ENCODE measurements at places on chromosomes 11 and 22.
A peak's percentile ranks its signal among the peaks of the same experiment; 100 is the strongest.

DNA sequence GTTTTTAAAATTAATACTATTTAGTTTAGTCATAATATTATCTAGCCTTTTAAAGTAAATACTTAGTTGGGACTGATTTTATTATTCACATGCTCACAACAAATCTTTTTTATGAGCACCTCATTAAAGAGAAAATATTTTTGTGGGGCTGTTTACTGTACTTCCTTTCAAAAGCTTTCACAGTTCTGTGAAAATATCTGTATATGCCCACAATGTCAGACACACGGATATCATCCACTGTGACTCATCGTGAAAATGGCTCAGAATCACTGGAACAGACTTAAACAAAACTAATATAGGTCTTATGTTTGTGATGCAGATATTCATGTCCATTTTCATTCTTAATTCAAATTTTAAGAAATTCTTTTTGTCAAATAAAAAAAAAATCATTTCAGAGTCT is 305.2 kb downstream of the RAB38 start:
- no peak for DNase-seq

DNA sequence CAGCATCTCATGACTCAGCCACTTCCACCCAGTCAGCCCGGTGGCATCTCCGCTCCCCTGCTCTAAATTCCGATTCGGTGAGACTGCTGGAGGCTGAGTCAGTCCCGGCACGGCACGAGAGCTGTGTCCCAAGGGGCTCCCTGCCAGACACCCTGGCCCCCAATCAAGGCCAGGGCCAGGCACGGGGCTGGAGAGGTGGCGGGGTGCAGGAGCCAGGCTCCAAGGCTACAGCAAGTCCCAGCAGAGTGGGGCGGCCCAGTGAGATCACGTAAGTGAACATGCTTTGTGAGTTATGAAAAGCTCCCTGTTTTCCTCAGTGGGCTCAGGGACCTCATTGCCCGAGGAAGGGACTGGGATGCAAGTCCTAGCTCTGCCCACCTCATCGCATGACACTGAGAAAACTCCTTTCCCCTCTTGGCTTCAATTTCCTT is 3.0 kb downstream of the C11orf68 start:
- peak; percentile 89 for DNase-seq

GRCh38 chr11:87775036-87775435 is 400.2 kb downstream of the RAB38 start:
- no peak for DNase-seq

DNA sequence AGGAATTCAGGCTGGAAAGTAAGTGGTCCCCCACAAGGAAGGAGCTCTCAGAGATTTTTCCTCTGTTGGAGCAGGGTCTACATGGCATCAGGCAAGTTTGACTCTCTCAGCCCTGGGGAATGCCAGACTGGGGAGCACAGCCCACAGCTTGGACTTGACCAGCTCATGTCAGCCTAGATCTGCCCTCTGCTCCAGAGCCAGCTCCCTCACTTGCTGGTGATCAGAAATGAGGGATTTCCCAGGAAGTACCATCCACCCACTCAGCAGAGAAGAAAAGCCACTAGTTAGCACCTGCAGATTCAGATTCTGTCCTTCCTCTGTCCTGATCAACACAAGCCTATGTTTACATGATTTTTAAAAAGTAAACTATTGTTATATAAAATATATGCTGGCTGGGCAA is 13.0 kb downstream of the TALDO1 start:
- no peak for DNase-seq

GRCh38 chr11:70695086-70695960 is 297.0 kb downstream of the CTTN start:
- DNase-seq = no peak

DNA sequence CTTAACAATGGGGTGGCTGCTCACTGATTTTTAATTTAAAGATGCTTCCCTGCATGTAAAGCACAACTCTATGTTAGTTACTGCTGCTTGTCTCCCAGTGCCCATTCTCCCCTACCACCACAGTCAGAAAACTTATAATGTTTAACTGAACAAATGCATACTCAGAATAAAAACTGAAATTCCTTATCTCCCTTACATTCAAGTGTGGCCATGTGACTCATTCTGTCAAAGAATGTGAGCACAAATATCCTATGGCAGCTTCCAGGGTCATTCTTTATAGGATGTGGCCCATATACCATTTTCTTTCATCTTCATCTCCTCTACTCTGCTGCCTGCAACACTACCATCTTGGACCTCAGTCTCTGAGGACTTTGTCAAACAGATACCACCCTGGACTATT is 374.8 kb downstream of the DYNC2H1 start:
- DNase-seq = no peak

DNA sequence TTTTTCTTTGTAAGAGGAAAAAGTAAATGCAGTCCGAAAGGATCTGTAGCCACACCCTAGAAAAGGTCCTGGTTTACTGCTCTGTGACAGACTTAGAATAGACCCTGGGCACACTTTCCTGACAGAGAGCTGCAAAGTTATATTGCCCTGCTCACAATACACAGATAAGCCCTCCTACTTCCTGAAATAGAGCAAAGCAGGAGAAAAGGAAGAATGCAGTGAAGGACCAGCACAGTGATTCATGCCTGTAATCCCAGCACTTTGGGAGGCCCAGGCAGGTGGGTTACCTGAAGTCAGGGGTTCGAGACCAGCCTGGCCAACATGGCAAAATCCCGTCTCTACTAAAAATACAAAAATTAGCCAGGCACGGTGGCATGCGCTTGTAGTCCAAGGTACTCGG is 2.2 kb downstream of the CYB561A3 start:
- DNase-seq = no peak

GRCh38 chr11:102680945-102681344 is 24.6 kb downstream of the MMP27 start:
- no peak for DNase-seq

DNA sequence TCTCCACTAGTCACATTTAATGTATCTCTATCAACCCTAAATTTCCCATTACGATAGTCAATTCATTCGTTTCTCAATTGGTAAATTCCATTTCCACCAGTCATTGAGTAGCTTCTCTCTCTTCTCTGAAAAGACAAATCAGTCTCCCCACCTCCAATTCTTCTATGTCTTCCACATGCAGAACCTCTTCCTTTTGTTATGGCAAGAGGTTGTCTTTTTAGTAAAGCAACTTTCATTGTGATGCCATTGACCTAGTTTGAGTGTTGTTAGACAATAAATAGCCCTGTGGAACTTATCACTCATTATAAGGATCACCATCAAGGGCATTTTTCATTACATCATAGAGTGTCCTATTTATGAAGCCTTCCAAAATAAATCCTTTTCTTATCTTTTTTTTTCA is 340.9 kb downstream of the LRRC4C start:
- DNase-seq = no peak

- DNase-seq = no peak
These were observed 14.4 kb downstream of the TMPRSS6 start for GRCh38 chr22:37095113-37095512.

- DNase-seq = no peak
These were observed 82.3 kb downstream of the JRKL start for GRCh38 chr11:96472085-96472484.

DNA sequence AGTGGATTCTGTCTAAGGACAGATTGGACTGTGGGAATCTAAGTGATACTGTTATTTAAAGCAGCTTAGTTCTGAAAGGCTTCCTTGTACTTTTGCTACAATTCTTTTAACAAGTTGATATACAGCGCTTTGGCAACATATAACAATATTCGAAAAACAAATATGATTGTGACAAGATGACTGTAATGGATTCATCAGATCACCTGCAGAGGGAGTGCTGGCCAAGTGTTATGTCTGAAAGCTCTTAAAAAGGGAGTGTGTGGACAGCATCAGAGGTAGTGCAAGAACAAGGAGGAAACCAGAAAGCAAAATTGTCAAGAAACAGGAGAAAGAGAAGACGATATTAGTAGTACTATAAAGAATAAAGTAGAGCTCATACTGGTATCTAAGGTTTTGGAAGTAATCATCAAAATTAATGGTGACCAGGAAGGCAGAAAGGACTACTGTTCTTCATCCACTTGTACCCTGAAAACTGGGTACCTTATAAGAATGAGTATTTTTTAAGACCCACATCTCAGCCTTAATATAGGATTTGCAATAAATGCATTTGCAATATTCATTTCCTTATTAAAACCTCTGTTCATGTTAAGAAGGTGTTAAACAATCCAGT is 1112.0 kb upstream of the CCDC90B start:
- no peak for DNase-seq

- DNase-seq = no peak
These were observed 56.6 kb downstream of the ARHGEF12 start for GRCh38 chr11:120392793-120393192.

- DNase-seq = no peak
These were observed 46.5 kb upstream of the SOX6 start for GRCh38 chr11:16402654-16403447.

GRCh38 chr11:35057926-35058668 is 80.9 kb upstream of the CD44 start:
- DNase-seq = no peak

DNA sequence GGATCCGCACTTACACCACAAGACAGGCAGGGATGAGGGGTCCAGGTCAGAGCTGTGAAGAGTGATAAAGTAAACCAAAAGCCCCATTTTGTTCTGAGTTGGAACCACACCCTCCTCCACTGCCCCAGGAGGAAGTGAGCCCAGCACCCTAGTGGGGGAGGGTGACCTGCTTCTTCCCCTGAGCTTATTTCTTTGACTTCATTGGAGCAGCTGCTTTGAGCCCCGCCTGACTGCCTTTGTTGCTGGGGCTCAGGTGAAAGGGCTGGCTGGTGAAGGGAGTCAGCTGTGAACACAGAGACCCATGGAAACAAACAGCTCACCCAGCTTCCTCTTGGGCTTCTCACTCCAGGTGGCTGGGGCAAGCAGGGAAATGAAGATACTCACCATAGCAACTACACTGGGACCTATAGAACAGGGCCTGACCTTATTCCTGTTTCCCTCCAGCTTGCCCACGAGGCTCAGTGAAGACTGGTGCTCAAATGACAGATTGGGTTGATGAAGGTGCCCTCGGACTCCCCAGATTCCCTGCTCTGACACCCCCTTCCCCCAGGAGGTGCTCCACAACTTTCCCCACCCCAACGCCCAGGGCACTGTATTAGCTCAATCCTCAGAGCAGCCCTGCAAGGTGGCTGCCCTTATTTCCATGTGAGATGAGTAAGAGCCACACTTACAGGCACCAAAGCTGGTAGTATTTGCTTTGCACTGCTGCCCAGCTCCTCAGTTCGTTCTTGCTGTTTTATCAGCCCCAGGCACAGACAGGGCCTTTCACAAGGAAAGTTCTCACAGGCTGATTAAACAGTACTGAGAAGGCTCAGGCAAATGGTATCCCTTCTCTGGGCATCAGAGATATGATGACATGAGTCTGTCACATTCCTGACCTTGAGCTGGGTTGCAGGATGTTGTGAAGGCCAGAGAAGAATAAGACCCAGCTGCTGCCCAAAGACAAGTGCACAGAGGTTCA is 2.4 kb downstream of the UCP2 start:
- DNase-seq = no peak

All from skeletal muscle cell (primary cell).